Substantia nigra (tissue), 51 donors: ENCODE measurements at places on chromosomes 16 and 17.

DNA sequence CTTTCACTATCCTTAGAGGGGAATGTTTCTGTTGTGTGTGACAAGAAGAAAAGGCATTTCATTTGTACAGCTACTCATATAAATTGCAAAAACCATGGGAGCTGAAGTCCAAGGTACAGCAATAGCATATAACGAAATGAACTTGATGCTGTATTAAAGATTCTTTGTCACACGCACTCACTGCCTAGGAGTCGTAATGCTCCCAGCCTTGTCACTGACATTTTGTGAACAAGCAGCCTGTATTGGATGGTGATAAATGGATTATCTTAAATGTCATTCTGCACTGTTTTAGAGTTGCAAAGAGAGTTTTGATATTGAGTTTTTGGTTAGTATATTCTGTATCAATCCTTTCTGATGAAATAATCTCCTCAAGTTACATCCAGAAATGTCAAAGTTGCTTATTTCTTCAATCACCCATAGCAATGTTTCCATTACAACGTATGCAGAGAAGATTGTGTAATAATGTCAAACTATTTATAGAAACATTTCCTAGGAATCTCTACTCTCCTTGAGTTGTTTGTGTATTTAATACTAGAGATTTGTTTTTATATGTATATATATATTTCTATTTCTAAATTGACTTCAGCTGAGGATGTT lies 270.6 kb downstream of the FTO start:
- no peak for DNase-seq

DNA sequence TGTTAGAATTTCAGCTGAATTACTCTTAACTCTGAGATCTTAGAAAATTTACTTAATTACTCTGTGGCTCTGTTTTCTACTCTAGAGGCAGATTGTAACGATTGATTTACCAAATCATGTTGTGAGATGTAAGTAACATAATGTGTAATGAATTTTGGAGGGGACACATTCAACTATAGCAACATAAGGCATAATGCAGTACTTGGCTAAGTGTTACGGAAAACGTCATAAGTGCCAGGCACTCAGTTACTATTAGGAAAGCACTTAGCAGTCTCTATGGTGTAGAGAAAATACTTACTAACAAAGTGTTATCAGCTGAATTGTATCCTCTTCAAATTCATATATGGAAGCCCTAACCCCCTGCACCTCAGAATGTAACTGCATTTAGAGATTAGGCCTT lies 40.6 kb upstream of the CDH8 start:
- no peak for DNase-seq

DNA sequence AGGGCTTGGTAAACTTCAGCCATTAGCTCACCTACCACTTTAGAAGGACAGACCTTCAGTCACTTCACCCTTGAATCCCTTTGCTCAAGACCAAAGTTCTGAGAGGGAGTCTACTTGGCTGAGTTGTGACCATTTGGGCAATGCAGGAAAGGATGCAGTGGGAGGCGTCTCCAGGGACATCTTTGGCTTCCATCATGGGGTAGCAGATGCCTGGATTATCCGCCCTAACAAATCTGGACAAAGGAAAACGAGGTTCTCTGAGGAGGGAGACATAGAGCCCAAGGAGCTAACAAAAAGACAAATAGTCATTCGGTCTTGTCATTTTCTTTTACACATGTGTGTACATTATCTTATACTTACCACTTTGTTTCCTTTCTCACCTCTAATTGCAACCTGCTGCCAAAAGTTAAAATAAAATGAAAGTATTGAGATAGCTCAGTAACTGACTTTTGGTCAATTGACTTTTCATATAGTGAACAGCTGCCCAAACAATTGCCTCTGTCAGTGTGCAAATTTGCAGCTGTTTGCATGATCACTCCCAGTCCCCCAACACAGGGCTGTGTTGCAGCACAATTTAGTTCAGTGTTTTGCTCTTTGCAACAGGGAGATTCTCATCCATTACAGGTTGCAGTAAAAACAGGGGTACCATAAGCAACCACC lies 108.9 kb upstream of the EEF2KMT start:
- DNase-seq: peak; percentile 3

GRCh38 chr16:19837331-19837980 lies 47.2 kb downstream of the GPRC5B start:
- DNase-seq: no peak
